T-helper 22 cell (primary cell): ENCODE measurements at places on chromosomes 2 and 18.

DNA sequence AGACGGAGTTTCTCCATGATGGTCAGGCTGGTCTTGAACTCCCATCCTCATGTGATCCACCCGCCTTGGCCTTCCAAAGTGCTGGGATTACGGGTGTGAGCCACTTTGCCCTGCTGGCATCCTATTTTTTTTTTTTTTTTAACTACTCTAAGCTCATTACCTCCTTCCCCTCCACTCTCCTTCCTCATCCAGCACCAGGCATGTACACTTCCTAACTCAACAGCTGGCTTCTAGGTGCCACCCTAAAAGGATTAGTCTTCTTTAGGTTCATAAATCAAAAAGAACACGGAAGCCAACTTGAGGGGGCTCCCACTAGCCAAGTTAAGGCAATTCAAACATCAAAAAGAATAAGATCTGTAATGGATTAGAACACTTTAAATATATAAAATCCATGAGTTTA is 70.6 kb upstream of the TEX51 start:
- DNase-seq = no peak

DNA sequence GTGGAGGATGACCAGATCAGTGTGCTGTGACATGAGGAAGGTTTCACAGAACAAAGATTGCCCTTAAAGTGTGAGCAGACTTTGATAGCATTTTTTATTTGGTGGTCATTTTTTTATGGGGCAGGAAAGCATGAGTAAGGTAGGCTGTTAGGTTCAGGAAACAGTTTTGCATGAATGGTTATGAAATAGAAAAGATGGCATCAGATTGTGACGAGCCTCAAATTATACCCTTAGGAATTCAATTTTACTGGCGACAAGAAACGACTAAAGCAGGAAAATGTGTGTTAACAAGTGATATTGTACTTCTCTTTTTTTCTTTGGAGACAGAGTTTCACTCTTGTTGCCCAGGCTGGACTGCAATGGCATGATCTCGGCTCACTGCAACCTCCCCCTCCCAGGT is 44.7 kb downstream of the PIK3C3 start:
- no peak for DNase-seq

- no peak for DNase-seq
These were observed 22.8 kb upstream of the MYO3B start for GRCh38 chr2:170155022-170155722.

GRCh38 chr2:10046931-10047330 is 3.6 kb downstream of the KLF11 start:
- no peak for DNase-seq

GRCh38 chr2:19886261-19886660 is 15.5 kb downstream of the TTC32 start:
- no peak for DNase-seq

DNA sequence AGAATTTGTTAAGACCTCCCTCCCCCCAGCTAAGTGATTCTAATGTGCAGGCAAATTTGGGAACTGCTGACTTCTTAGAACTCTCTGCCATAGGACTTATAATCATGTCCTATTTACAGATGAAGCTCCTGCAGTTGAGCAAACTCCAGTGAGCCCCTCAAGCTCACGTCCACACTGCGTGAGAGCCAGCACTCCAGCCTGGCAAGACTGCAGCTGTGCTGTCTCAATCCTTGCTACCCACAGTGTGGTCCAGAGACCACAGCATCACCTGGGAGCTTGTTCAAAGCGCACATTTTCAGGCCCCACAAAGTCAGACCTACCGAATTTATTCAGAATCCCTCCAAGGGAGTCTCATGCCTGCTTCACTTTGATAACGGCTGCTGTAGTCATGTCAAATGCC is 243.2 kb upstream of the RAB12 start:
- no peak for DNase-seq

GRCh38 chr2:6310256-6311215 is 555.2 kb downstream of the CMPK2 start:
- DNase-seq = no peak

- no peak for DNase-seq
These were observed 209.7 kb downstream of the ASB1 start for GRCh38 chr2:238636269-238637073.

DNA sequence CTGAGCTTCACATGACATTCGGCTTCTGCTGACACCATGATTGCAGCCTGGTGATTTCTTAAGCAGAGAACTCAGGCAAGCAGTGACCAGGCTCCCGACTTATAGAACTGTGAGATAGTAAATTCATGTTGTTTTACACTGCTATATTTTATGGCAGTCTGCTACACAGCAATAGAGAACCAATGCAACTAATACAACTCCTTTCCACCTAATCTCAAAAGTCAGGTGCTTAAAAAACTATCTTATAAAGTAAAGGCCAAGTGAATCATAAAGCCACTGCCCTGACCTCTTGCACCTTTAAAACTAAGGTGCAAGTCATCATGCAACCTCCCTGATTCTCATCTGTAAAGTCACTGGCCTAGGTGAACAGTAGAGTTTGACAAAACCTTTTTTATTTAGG is 95.3 kb upstream of the GLS start:
- no peak for DNase-seq

- DNase-seq = no peak
These were observed 59.3 kb downstream of the WDR75 start for GRCh38 chr2:189500456-189501160.

GRCh38 chr18:12282442-12283039 is 25.5 kb upstream of the TUBB6 start:
- DNase-seq = no peak

- DNase-seq = no peak
These were observed 201.1 kb downstream of the PTH2R start for GRCh38 chr2:208607694-208608093.

DNA sequence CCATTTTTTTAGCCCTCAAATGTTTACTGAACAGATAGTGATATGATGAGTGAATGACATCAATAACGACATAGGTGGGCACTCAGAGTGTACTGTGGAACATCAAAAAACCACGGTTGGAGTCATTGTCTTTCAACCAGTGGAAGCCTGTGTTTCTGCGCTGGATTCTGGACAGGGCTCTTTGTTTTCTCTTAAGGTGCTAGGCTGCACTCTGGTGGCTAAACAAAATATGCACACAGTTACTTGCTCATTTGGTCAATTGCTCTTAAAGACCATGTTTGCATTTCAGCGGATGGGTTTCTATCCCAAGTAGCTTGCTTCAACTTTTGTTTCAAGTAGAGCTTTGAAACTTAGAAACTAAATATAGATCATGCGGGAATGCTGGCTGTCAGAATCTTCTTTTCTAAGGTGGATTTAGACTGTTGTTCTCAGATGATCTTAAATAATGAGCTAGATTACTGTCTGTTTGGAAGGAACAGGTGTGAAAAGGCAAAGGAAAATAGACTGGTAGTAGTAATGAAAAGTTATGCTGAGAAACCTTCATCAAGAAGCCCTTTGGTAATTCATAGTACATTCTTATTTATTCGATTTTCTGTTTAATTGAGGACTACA is 48.5 kb upstream of the LYPD6B start:
- DNase-seq = no peak

DNA sequence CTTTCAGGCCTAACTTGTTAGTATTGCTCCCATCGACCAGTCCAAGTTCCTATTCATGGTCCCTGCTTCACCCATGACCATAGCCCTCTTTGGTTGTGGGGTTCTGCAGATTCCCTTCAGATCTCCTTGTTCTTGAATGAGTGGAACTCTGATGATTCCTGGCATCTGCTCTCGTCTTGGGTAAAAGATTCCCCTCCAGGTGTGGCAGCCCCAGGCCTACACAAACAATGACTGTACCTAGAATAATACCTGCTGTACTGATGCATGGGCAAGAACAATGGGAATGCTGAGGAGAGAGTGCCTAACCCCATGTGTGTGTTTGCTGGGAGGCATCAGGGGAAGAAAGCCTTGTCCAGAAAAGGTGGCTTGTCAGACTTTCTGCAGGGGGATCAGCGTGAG is 39.2 kb upstream of the MRPL19 start:
- no peak for DNase-seq

DNA sequence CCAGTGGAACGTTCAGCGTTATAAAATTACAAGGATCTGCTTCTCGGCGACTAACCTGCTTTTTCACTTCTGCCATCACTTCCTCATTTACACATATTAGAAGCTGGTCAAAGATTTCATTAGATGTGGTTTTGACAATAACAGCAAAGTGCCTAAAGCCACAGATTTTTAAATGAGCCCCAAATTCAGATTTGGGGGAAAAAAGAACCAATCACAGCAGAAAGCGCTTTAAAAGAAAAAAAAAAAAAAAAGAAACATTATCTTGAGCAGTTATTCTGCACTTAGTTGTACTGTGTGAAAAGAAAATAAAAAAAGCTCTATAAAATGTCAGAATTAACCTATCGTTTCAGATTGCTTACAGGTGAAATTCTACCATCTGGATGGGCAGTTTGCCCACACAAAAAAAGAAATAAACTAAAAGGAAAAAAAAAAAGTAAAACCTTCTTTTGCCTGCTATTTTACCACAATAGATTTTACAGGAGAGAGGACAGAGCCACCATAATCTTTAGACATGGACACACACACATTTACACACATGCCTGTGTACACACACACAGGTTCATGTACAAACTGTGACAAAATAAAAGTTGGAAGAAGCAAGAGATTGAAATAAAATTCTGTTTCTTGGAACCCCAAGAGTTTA is 167.2 kb downstream of the TCF4 start:
- no peak for DNase-seq

GRCh38 chr2:151810489-151810888 is 17.7 kb downstream of the ARL5A start:
- no peak for DNase-seq

GRCh38 chr2:15985531-15985930 is 45.2 kb downstream of the MYCN start:
- no peak for DNase-seq

DNA sequence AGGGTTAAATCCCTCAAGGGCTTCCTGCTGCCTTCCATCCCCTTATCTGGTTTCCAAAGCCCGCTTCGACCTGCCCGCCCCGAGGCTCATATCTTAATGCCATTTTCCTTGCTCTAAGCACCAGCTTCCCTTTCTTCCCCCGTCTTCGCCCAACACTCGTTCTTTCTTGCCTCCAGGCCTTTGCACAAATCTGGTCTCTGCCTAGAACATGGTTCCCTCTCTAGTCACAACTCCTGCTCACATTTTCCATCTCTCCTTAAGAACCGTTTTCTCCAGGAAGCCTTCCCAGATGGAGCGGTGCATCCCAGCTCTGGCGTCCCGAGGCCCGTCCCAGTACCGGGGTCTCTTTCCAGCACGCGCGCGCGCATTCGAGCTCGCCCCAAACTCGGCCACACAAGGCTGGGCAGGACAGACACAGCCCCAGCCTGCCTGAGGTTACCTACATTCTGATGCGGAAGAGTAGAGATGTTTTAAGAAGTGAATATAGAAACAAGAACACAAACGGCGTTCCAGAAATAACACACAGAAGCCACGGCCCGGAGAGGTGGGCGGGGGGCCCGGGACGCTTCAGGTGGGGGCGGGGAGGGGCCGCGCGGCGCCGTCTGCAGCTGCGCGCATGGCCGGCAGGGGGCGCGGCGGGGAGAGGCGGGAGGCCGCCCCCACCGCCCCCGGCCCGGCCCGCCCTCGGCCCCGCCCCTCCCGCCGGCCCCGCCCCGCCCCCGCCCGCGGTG is at the start of gene DGKD:
DGKD (plus strand) TSS at position 726 of the 731 bp plus-strand sequence. CDS start 25 bp downstream, outside the sequence.
- no peak for DNase-seq

- no peak for DNase-seq
These were observed 358.5 kb upstream of the DSEL start for GRCh38 chr18:67875060-67875459.

DNA sequence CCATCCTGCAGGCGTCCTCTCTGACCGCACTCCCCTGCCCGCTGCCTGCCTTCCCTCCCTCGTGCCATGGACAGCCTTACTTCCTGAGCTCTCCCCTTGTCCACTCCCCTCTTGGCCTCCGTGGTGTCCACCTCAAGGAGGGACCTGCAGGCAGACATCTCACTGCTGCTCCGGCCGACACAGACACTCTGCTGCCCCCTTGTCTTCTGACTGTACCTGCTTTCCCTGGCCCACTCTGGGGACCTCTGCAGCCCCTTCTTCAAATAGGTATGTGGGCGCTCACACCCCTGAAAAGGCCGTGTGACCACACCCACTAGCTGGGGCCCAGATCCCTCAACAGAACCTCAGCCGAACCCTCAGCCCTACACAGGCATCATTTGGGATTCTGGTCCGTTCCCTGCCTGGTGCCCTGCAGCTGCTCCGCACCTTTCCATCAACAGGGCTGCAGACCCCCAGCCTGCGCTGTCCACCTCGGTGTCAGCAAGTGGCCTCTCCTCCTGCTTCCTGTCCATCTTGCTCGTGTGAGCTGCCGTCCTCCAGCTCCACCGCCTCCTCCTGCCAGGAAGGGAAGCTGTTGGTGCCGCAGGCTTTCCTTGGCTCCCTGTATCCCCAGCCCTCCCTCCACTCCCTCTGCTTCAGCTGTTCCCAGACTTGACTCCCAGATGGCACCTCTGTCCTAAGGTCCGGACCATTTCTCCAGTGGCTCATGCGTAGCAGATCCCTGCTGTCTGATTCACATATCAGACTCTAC is 94.1 kb downstream of the KLHL29 start:
- no peak for DNase-seq

DNA sequence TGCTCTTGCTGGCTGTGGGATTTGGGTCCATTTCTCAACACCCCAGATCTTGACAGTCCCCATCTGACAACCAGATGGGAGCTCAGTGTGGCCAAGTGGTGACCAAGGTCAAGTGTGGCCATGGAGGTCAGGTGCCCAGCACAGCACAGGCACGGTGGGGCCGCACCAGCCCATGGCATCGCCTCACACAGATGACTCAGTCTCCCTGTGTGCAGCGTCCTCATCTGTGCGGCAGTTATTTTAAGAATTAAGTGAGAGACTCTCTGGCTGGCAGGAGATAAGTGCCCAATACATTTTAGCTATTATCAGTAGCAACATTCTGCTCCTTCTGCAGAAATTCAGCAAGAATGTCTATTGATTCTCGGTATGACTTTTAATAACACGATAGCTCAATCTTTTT is 167.2 kb downstream of the DDX1 start:
- no peak for DNase-seq

GRCh38 chr2:187775196-187775595 is 221.0 kb upstream of the TFPI start:
- DNase-seq = no peak

- DNase-seq = no peak
These were observed 99.1 kb upstream of the PELI1 start for GRCh38 chr2:64243081-64244036.

GRCh38 chr2:157418239-157418641 is 25.6 kb downstream of the CYTIP start:
- peak; percentile 36 for DNase-seq

GRCh38 chr2:239252801-239253200 is 148.0 kb downstream of the HDAC4 start:
- DNase-seq = no peak

DNA sequence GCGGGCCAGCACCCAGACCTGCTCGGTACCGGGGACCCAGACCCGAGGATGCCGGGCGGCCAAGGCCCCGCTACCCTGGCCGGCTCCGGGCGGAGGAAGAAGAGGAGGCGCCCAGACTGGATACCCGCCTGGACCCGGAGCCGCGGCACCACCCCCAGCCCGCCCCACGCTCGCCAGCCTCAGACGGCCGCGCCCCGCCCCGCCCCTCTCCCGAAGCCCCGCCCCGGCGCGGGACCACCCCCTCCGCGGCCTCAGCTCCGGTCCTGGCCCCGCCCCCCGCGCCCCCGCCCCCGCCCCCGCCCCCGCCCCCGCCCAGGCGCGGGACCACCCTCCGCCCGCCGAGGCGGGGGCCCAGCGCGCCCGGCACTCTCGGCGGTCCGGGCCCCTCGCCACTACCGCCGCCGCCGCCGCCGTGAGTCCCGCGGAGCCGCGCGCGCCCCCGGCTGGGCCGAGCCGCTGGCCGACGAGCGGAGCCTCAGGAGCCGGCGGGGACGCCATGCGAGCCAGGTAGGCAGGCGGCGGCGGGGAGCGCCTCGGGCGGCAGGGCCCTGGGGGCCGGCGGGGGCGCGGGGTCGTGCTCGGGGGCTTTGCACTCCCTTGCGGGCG is at the start of gene SH3BP4:
SH3BP4 (plus strand) TSS at position 354 of the 606 bp plus-strand sequence. CDS start 82,986 bp downstream, outside the sequence.
- DNase-seq = no peak

GRCh38 chr2:64979744-64980143 is 9.5 kb upstream of the SLC1A4 start:
- no peak for DNase-seq
